ENCODE measurements at places on chromosomes 7 and 10.

DNA sequence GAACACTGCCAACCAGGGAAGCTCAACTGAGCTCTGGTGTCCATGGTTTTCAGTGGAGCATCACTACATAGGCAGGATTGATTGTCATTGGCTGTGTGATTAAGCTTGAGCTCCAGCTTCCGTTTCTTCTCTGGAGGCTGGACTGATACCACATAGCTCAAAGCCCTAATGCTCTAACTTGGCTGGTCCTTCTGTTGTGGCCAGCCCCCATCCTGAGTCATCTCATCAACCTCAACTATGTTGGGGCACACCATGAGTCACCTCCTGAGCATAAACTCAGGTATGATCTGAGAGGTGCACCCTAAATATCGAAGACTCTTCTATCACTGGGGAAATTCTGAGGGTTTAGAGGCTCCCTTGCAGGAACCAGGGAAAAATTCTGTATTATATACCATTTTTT lies 114.5 kb upstream of the INHBA start:
- no peak for DNase-seq

GRCh38 chr7:4819560-4820404 lies 42.0 kb downstream of the PAPOLB start:
- DNase-seq = no peak

- DNase-seq = no peak
Observed at GRCh38 chr7:69814421-69814962, 216.2 kb downstream of the AUTS2 start.

DNA sequence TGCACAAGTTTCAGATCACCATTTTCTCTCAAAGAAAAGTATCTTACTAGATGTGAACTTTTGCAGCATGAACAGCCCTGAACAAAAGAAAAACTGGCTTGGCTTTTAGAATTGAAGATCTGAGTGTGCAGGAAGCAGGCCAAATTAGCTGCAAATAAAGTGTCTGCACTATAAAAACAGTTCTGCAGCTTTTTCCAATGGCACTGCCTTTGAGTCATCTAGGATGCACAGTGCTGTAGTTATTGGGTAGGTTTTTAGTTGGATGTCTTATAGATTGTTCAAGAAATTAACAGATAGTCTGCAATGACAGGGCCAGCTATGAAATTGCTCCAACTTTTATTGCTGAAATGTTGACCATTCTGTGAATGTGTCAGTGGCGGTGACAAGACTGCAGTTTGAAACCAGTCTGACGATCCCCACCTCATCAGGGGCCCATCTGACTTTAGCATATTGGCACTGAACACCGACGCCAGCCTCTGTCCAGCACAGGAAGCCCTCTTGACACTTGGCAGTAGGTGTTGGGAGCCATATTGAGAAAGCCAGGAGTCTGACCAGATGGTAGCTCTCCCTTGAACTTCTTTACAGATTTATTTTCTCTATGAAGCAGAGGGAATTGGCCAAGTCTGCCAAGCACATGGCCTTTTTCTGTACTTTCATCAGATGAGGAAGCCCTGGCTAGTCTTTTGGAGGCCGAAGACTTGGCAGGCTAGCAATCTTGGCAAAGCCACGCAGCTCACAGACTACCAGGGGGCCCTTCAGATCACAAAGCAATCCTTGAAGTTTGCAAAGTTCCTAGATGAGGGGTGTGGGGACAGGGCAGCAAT lies 490.6 kb downstream of the NEBL start:
- no peak for DNase-seq

DNA sequence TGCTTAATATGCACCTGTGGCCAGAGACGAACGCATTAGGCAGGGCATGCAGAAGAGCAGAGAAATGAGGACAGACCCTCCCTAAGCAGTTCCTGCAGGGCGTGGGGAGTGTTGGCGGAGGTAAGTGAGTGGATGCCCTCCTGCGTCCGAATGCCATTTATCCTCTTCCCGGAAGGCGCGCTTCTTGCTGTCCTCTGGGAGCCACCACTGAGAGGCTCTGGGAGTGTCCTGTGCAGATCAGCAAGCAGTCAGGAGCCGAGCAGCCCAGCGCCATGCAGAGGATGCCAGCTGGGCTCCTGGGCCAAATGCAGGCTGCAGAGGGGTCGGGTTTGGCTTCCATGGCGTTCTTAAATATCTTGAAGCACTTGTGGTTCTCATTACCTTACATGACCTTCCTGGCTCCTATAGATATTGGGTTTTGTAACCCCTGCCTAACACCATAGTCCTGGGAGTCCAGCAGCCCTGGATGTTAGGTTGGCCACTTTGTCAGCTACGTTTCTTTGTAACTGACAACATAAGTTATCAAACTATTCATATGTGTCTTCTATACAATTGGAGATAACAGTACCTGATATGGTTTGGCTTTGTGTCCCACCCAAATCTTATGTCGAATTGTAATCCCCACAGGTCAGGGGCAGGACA lies 30.0 kb upstream of the SLIT1 start:
- DNase-seq = no peak

- DNase-seq = no peak
Observed at GRCh38 chr10:91000470-91000869, 79.6 kb upstream of the ANKRD1 start.

DNA sequence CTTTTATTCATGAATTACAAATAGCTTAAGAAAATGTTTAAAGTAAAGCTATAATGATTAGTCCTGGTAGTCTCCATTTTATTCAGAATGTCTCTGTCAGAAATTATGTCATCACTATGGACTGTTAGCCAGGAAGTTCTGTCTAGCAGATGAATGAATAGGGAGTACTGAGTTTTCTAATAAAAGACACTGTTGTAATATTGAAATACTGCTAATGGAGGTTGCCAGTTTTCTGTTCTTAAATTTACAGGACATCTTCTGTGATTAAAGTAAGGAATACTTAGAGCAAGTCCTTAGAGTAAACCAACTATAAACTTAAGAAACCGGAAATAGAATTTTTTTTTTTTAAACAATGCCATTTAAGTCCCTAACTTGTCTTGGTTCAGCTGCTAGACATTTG lies 309.8 kb downstream of the ADK start:
- DNase-seq = no peak

DNA sequence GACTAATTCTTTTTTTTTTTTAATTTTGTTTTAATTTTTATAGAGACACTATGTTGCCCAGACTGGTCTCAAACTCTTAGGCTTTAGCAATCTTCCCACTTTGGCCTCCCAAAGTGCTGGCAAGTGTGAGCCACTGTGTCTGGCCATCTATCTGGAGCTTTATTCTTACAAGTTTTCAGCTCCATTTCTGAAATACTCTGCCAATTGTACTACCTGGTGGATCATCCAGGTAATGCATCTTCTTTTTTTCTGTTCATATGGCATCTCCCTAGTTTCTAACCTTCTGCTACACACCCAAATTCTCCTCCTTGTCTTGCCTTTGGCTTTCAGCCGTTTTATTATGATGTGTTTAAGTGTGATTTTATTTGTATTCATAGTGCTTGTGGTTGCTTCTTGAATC lies 40.2 kb downstream of the ZNF365 start:
- DNase-seq = no peak

DNA sequence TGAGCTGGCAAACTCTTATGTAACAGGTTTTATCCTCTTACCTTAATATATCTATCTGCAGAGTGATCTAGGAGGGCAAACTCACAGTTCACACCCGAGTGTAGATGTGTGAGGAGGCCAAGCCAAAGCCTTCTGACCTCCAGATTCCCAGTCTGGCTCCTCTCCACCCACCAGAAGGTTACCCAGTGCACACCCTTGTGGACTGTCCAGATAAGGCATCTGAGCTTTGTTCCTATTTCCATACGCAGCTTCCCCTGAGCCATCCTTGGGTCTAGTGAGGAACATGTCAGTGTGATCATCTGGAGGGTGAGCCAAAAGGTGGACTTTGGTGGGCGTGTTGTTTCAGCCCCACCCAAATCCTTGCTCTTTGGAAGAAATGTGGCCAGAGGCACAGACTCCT lies 203.0 kb upstream of the MEOX2 start:
- DNase-seq = no peak

DNA sequence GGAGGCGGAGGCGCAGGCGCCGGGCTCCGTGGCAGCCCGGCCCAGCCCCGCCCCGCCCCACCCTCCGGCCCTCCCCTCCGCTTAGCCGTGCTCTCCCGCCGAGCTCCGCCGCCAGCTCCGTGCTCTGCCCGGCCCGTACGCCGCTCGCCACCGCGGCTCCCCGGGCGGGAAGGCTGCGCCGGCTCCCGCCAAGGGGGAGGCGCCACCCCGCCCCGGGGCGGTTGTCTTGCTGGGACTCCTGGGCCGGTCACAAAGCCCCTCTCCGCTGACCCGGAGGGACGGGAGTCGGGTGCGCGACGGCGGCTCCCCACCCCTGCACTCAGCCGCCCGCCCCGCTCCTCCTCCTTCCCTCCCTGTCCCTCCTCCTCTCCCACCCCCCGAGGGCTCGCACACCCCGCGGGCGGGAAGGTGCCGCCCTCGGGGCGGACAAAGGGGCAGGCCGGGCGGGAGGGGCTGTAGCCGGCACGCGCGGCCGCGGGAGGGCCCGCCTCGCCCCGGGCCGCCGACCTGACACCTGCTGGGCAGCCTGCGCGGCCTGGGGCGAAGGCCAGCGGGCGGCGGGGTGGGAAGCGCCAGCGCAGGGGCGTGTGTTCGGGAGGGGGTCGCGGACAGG lies 11.5 kb upstream of the SP8 start:
- DNase-seq = no peak

DNA sequence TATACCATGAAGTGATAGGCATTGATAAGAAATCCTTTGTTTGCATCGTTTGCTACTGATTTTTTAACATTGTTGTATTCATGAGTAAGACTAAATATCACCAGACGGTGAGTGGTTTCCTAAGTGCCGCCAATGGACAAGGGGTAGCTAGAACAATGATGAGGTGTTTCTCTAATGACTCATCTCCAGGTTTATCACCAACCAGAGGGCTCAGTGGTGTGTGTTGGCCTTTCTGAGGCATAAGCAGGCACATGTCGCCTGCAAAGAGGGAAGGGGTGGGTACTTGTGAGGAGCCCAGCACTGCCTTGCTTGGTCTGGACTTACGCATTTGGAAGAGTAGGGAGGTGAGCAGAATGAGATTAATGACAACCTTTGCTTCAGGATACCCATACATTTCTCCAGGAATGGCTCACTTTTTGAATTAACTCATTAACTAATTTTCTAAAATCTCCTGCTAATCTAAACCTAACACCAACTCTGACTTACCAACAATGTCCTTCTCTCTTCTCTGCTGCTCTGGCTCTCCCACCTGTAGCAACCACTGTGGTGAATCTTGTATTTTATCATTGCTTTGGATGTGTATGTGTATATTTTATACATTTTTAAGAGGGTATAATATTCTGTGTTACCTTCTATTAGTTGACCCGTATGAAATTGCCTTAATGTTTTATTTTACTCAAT lies 722.6 kb downstream of the GRID1 start:
- no peak for DNase-seq

GRCh38 chr7:110358028-110358427 lies 732.9 kb upstream of the LRRN3 start:
- DNase-seq = no peak

- DNase-seq = no peak
Observed at GRCh38 chr7:46746695-46747687, 825.9 kb upstream of the IGFBP3 start.

DNA sequence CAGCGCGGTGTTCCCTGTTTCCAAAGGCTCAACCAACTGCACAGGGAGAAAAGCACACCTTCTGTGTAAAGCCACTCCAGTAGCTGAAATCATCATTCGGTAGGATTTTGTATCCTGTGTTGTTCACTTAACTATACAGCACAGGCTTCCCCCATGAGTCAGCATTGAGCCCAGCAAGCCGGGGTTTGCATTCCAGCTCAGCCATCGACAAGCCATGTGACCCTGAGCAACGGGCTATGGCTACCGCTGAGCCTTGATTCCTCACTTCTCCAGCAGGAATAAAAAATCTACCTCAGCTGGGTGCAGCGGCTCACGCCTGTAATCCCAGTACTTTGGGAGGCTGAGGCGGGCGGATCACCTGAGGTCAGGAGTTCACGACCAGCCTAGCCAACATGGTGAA lies 44.1 kb upstream of the ATP6V0A4 start:
- no peak for DNase-seq

DNA sequence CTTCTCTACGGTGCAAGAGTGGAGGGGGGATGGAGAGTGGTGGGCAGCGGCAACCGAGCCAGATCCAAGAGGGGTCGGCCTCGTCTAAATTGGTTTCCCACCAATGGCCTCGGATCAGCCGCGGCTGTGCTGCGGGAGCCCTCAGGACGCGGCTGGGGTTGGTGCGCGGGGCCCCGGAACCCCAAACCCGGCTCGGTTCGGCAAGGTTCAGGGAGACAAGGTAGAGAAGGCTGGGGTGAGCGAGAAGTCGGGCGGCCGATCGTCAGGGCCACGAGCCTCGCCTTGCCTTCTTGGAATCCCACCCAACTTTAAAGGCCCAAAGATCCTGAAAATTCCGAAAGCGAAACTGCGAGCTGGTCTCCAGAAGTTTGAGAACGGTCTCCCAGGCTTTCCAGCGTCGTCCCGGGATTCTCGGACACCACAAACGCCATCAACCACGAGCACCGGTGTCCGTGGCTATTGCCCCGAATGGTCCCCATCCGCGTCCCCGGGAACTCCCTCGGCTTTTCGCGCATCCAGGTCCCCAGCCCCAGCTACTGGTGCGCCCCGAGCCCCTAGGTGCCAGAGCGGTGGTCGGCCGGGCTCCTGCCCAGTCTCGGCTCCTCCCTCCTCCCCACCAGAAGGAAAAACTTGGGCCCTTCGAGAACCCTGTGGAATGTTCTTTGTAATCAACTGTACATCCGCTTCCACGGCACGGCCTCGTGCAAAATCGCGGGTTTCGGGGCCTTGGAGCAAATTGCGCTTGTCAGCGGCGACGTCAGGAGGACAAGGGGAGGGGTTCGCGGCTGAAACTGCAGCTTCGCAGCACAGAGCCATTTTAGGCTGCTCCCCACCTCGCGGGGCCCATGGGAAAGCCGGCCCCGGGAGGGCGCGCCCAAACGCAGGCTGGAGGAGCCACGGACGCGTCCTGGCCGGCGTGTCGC lies 3.2 kb downstream of the SFMBT2 start:
- no peak for DNase-seq

DNA sequence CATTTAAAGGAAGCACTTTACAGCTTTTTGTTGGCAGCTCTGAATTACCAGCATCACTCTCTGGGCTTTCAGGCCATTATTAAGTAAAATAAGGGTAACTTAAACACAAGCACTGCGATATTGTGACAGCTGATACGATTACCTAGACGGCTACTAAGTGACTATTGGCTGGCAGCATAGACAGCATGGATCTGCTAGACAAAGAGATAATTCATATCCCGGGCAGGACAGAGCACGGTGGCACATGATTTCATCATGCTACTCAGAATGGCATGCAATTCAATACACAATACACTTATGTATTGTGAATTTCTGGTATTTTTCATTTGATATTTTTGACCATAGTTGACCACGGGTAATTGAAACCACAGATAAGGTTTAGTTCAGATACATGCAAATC lies 522.0 kb upstream of the LRRN3 start:
- no peak for DNase-seq
